ENCODE measurements at places on chromosomes 2 and 18.

DNA sequence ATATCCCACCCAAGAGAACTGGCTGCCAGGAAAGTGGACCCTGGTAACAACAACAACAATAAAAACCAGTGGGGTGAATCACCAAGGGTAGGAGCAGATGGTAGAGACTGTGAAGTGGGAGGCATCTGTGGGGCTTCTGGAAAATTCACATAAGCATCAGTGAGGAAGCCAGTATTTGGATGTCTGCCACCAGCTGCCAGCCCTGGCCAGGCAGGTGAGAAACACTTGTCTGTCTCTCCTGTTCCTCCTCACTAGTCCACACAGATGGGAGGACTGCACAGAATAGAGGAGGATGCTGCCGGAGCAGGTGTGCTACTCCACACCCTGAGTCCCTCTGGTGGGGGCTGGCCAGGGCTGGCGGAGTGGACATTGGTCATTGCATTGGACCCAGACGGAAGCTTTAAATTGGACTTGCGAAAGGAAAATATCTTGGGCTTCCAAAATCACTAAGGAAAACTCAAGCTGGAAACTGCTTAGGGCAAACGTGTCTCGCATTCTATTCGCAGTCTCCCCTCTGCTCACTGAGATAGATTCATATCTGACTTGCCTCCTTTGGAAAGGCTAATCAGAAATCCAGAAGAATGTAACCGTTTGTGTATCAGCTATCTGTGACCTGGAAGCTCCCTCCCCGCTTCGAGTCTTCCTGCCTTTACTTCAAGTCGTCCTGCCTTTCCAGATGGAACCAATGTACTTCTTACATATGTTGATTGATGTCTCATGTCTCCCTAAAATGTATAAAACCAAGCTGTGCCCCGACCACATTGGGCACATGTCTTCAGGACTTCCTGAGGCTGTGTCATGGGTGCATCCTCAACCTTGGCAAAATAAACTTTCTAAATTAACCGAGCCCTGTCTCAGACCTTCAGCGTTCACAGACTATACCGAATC is 69.1 kb downstream of the NAB1 start:
- peak; percentile 1 for ATAC-seq

GRCh38 chr18:23574611-23575308 is 11.5 kb downstream of the NPC1 start:
- ATAC-seq = no peak

- no peak for ATAC-seq
Measured at GRCh38 chr2:67997528-67997900, 65.3 kb downstream of the C1D start.

GRCh38 chr2:221095356-221095755 is 476.7 kb downstream of the EPHA4 start:
- ATAC-seq = no peak
